DND-41 (cell line): ENCODE measurements at places on chromosomes 16 and 17.

GRCh38 chr17:8044819-8045810 lies 6.3 kb downstream of the ALOX15B start:
- no peak for DNase-seq

GRCh38 chr16:85633888-85634287 lies 20.8 kb downstream of the GSE1 start:
- no peak for DNase-seq

DNA sequence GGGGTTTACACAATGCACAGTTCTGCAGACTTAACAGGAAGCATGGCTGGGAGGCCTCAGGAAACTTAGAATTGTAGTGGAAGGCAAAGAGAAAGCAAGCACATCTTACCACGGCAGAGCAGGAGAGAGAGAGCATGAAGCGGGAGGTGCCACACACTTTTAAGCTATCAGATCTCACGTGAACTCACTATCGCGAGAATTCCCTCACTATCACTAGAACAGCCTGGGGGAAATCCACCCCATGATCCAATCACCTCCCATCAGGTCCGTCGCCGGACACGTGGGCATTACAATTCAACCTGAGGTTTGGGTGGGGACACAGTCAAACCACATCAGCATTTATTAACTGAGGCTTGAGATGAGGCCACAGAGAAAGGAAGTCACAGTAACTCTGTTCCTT lies 326.7 kb downstream of the C16orf95 start:
- DNase-seq = no peak

GRCh38 chr17:45225051-45225700 lies 3.5 kb downstream of the FMNL1 start:
- peak; percentile 83 for DNase-seq

- DNase-seq = no peak
Observed at GRCh38 chr16:79764415-79765110, 164.0 kb upstream of the MAF start.

GRCh38 chr17:61399131-61400065 lies at the start of gene TBX2:
Gene TBX2 (plus strand): TSS chr17:61399843. CDS start chr17:61400177, 334 bp downstream.
- DNase-seq = no peak

- DNase-seq = peak; percentile 49
Observed at GRCh38 chr16:21626659-21627277, 25.6 kb downstream of the IGSF6 start.

- DNase-seq = no peak
Observed at GRCh38 chr17:22286337-22287041, 594.2 kb downstream of the KCNJ18 start.

DNA sequence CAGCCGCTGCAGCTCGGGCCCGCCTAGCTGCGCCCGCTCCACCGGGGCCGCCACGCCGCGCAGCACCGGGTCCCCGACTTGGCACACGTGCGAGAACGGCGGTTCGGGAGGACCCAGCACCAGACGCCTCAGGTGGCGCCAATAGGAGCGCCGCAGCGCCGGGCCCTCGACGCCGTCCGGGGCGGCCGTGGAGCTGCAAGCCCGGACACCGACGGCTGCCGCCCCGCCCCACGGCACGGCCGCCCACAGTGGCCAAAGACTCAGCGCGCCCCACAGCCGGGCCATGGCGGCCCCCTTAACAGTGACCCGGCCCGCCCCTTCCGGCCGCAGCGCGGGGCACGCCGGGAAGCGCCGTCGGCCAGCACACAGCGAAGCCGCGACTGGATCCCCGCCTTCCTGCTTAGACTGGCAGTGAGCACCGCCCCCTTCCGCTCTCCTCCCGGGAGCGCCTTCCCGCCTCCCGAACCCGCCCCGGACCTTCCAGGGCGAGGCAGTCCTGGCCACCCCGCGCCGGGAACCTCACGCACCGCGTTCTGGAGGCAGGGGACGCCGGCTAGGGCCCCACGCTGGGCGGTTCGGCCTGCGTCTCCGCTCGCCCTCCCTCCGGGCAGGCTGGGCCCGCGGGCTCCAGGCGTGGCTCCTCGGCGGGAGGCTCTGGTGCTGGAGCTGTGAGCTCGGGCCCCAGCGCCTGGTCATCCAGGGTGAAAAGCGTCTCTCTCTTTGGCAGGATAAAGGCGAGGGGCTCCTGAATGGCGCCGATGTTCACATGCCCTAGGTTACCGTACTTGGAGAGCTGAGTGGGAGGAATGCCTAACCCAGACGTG lies at the start of gene PDF:
TSS of gene PDF (minus strand) at position 303 of the 824 bp plus-strand sequence. CDS start at position 285, 18 bp downstream.
- DNase-seq = peak; percentile 92

DNA sequence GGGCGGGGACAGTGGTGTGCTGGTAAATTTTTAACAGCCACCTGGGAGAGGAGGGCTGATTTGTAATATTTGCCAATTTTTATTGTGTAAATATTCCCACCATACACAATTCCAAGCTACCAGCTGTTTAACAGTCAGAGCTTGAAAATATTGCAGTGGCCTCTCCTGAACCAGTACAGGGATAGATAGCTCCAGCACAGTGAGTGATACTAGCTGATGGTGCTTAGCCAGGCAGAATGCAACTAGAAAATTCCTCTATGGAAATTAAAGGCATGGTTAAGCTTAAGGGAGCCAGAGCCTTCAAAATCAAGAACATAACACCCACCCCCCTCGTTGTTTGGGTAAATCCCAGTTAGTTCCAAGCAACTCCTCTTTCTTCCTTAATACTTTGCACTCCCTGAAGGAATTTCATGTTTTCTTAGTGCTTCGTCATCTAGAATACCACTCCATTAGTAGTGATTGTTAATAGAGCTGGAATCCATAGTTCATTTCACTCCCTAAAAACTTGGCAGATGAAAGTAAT lies 96.6 kb downstream of the CYB561 start:
- DNase-seq = no peak

DNA sequence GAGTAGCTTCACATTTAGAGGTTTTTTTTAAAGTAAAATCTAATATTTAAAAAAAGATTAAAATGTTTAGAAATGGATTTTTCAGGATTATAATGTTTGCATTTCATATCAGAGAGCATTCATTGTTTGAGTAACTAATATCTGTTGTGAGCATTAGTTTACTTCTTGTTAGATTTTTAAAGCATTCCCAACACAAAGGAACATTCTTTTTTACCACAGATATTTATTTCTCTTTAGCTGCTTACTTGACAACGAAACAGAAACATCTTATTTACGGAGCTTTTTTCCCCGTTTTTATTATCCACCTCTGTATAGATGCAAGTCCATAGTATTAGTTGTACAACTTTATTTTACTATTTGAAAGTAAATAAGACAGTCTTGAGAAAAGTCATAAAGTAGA lies 53.0 kb downstream of the NFAT5 start:
- no peak for DNase-seq

- DNase-seq = peak; percentile 94
Observed at GRCh38 chr16:79272141-79272577, 328.4 kb downstream of the MAF start.

- DNase-seq = no peak
Observed at GRCh38 chr16:86478779-86479178, 31.5 kb upstream of the FOXF1 start.

DNA sequence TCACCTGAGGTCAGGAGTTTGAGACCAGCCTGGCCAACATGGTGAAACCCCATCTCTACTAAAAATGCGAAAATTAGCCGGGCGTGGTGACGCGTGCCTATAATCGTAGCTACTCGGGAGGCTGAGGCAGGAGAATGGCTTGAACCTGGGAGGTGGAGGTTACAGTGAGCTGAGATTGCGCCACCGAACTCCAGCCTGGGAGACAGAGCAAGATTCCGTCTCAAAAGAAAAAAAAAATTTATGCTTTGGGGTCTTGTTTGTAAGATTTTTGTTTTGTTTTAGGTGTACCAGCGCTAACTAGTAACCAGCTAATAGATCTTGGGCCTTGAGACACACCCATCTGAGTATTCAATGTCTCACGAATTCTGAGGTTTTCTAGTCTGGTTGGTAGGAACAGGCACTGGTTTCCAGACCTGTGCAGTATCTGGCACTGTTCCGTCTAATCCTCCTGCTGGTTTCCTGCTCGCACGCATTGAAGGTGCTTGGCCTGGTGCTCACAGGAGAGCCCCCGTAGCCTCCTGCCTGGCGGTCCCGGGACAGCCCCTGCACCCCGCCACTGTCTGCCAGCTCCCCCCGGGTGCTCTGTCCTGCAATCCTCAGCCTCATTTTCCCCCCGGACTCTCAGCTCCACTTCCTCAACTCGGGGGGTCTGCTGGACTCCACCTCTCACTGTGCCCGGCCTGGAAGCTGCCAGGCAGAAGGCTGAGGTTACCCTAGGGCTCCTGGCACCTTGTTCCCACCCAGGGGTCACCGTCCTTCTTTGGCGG lies 10.6 kb upstream of the DUS1L start:
- no peak for DNase-seq

DNA sequence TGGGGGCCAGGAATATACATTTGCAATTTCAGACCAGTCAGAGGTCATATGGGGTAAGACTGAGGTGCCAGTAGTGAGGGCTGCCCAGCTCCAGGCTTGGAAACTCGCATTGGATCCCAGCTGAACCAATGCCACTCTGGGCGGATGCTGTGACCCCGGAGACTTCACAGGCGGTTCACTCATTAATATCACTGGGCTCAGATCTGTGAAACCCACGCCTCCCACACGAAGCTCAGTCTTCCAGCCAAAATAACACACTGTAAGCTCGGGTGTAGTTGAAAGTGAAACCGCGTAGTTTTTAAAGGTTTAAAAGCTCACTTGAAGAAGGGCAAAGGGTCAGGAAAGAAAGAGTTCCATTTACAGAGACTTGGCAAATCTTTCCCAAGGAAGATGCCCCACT lies 254.8 kb downstream of the FOXL1 start:
- DNase-seq = no peak

GRCh38 chr17:78789663-78790181 lies 7.6 kb upstream of the CYTH1 start:
- no peak for DNase-seq

- DNase-seq = no peak
Observed at GRCh38 chr17:71409712-71410111, 711.1 kb upstream of the SOX9 start.

GRCh38 chr17:68294196-68294555 lies 2.9 kb downstream of the ARSG start:
- no peak for DNase-seq

DNA sequence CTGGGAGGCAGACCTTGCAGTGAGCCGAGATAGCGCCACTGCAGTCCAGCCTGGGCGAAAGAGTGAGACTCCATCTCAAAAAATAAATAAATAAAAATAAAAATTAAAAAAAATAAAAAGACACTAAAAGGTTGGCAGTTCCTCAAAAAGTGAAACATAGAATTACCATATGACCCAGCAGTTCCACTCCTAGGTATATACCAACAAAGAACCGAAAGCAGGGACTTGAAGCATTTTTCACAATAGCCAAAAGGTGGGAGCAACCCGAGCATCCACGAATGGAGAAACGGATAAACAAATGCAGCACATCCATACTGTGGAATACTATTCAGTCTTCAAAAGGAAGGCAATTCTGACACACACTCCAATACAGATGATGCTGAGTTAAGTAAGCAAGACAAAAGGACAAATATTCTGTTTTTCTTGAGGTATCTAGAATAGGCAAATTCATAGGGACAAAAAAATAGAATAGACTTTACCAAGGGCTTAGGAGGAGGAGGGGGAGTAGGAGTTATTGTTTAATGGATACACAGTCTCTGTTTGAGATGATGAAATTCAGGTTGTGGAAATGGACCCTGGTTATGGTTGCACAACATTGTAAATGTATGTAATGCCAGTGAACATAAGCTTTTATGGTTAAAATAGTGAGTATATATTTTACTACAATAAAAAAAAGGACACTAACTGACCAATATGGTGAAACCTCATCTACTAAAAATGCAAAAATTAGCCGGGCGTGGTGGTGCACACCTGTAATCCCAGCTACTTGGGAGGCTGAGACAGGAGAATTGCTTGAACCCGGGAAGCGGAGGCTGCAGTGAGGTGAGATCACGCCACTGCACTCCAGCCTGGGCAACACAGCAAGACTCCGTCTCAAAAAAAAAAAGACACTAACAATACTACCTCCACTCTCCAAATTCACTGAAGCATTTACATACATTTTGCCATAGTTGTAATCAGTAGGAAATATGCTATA lies 27.0 kb upstream of the SLC35B1 start:
- no peak for DNase-seq

DNA sequence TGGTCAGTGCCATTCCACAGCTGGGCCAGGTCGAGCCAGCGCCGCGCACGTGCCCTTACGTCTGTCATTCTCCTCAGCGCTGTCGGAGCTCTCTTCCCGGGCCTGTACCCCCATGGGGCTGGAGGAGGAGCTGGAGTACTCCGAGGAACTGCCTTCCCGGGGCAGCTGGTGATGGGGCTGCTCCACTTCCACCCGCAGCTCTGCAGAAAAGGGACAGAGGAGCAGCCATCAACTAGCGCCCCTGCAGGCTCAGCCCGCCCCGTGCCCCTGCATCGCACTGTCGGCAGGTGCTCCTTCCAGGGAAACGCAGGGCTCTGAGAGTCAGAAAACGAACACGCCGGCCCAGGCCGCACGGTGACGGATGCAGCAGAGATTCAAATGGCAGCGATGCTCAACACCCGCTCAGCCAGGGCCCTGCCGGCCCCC lies 20.9 kb downstream of the MAP1LC3B start:
- DNase-seq = no peak

DNA sequence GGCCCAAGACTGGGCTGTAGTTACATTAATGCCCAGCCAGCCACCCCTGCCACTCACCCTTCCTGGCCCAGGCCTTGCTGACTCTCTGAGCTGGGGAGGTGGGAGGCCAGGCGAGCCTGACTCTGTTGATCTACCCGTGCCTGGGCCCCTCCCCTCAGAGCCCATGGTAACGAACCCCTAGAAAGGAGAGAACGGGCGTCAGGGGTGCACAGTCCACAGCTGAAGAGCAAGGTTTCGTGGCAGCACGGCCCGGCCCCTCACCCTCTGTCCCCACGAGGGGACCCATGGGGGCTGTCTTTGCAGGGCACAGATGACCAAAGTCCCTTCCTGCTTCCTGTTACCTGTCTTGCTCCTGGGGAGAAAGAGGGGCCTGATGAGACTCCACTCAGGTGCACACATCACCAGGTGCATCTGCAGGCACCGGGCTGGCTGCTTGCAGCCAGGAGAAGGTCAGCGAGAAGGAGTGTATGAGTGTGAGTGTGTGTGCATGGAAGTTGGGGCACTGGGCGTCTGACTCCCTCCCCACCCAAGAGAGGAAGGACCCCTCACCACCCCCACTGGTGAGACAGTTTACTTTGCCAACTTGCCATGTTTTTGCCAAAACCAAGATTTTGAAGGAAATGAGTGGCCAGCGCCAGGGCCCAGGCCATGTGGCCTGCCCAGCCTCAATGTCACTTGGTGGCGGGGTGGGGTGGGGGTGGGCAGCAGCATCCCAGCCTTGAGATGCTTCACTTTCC lies 359.1 kb downstream of the SEC14L1 start:
- DNase-seq = no peak

- DNase-seq = no peak
Observed at GRCh38 chr16:8822403-8822802, 24.8 kb downstream of the PMM2 start.
